ENCODE measurements at places on chromosomes 12 and 14.

GRCh38 chr12:107309020-107309419 lies 215.7 kb upstream of the CRY1 start:
- no peak for DNase-seq

GRCh38 chr12:34398366-34398705 lies 376.0 kb downstream of the ALG10 start:
- no peak for DNase-seq

GRCh38 chr14:97975962-97976361 lies 1178.8 kb downstream of the VRK1 start:
- DNase-seq = no peak

DNA sequence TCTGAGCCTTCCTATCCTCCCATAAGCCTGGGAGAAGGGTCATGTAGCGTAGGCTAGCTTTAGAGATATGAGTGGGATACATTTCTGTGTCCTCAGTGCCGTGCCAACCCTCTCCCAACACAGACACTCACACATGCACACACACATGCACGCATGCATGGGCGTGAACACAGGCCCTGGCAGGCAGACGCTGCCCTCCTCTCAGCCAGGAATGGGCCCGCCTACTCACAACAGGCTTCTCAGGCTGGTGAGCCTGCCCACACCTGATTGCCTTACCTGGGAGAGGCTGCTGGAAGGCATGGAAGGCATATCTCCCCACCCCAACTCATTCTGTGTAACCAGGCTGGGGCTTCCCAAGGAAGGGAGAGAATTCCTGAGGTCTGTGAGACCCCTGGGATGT lies 12.8 kb upstream of the ACVR1B start:
- DNase-seq = no peak

DNA sequence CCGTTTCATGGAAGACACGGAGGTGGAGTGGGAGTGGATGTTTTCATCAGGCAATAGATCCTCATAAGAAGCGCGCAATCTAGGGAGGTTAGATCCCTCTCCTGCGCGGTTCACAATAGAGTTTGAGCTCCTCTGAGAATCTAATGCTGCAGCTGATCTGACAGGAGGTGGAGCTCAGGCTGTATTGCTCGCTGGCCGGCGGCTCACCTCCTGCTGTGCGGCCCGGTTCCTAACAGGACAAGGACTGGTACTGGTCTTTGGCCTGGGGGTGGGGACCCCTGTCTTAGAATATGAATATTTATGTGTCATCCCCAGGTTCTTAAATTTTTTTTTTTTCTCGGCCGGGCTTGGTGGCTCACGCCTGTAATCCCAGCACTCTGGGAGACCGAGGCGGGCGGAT lies 36.7 kb downstream of the PRICKLE1 start:
- DNase-seq = no peak

DNA sequence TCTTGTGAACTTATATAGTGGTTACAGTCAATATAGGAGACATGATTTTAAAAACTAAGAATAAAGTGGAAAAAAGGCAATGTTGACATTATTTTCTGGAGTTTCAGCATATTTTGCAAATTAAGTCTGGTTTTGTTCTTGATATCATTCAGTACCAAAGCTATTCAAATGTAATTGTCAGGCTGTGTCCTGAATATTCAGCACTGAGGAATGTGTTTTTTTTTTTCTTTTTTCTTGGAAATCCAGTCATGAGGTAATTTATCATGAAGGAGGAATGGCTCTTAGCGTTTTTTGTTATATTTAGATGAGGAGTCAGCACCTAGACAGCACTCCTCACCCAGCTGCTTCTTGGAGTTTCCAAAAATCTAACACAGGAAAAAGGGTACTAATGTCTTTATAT lies 225.5 kb downstream of the CCDC91 start:
- DNase-seq = peak; percentile 52

DNA sequence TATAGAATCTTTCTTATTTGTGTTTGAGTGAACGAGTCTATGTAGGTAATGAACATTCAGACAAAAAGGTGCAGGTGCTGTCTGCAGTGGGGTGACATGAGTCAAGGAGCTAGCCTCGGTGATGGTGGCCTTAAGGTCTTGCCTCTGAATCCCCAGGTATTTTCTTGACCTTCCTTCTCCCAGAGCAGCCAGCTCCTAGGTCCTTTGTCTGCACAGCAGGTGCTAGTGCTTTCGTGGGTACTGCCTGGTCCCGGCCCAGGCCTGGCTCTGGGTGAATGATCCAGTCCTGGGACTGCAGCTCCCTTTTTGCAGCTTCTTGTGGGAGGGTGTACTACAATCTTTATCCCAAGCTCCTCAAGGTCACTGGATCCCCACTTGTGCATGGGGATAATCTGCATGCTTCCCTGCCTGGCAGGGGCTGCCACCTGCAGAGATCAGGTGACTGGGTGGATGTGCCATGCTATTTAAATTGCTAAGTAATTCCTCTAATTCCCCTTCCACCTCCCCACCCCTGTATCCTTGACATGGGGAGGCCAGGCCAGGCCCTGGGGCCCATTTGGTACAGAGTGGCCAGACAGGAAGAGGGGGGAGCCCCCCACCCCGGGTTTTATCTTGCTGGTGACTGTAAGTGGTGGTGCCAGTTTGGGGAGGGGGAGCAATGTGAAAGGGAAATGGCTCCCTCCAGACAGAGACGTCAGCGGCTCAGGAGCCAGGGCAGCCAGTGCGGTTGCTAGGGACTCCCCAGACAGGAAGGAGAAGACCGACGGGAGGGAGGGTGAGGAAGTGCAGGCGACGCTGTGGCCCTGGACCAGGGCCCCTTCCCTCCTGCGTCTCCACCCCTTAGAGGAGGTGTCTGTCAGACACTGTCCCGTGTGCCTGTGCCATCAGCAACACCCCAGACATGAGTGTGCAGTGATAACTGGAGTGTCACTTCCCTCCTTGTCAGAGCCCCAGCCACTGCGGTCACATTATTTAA lies 6.7 kb downstream of the VASH1 start:
- DNase-seq = peak; percentile 21

- no peak for DNase-seq
Observed at GRCh38 chr12:126602612-126603011, 1537.4 kb downstream of the AACS start.

DNA sequence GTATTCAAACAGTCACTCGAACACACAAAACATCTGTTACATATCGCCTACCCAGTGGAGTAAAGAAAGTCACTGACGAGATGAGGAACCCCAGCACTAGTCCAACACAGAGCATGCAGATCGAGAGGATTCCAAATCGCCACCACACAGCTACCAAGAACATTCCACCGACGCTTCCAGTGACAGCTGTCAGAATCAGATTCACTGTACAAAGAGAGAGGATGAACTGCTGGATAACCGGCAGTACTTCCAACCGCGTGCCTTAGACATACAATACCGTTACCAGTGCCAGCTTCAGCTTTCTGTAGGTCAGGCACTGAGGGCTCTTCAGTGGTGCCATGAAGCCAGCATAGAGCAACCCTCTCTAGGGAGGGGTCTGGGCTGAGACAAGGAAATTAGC lies 34.5 kb downstream of the TM7SF3 start:
- DNase-seq = no peak

DNA sequence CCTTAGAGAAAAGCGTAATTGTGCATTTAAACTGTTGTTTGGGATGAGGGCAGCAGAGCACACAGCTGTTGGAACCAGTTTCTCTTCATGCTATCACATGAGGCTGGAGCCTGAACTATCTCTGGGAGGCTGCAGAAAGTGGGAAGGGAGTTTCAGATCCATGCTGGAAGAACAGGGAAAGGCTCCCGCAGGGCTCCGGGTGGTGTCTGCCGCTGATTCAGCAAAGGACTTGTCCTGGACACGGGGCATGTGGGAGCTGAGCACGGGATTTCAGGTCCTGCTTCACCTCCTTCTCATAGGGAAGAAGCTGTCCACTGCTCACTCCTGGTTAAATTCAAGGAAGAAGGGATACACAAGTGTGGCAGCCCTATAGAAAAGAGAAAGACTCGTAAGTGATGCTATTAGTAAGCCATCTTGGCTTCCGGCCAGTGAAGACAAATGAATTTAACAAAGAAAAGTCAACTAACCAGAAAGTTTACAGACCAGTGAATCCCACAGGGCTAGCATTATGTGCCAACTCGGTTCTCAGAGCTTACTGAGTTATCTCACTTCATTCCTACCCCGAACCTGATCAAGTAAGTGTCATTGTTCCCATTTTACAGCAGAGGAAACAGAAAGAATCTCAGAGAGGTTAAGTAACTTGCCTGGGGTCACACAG lies 6.7 kb upstream of the FZD10 start:
- no peak for DNase-seq

GRCh38 chr14:99675382-99675835 lies 8.7 kb upstream of the CYP46A1 start:
- no peak for DNase-seq

DNA sequence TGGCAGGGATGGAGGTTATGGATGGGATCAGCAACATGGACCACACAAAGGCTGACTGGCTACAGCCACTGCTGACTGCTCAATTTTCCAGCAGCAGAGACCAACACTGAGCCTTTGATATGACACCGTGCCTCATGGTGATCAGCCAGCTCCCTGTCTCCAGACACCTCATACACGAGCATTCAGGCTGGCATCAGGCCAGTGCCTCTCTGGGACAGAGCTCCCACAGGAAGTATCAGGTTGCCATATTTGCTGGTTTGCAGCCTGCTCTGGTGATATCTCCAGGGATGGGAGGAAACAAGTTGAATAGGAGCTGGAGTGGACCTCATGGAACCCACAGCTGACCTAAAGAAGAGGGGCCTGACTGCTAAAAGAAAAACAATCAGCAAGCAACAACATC lies 471.2 kb upstream of the ATXN7L3B start:
- DNase-seq = no peak

DNA sequence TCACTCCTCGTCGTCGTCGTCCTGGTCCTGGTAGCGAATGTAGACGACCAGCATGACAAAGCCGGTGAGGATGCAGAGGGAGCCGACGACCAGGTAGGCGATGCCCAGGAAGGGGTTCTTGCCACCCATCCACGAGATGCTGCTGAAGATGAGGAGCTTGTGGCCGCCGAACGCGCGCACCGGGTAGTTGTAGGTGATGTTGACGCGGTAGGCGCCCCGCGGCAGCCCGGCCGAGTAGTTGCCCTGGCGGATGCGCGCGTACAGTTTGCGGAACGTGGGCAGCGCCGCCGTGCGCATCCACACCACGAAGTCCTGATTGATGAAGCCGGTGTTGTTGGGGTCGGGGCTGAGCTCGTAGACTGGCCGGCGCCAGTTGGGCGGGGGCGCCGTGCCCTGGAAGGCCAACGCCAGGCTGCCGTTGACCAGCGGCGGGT lies 1.0 kb downstream of the TMEM30B start:
- no peak for DNase-seq

All from retinal pigment epithelial cell (primary cell).